ENCODE measurements at places on chromosomes 16 and 17.

GRCh38 chr17:59435238-59435637, 103.8 kb downstream of the YPEL2 start:
- DNase-seq: no peak

- DNase-seq: no peak
These were observed 137.6 kb downstream of the IRX3 start for GRCh38 chr16:54148974-54149373.

DNA sequence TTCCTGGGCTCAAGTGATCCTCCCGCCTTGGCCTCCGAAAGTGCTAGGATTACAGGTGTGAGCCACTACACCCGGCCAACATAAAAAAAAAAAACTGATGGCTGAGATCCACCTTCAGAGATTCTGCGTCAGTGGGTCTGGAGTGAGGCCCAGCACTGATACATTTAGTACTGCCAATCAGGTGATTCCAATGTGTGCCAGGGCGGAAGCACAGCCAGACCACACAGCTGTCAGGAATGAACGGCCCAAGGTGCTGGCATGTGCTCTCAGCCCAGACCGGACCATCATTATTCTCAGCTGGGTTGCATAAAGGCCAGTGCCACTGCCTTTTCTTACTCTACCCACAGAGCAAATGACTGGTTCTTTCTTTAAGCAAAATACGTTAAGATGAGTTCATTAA, 1.2 kb upstream of the BCO1 start:
- DNase-seq: no peak

GRCh38 chr17:42708588-42708987, 26.3 kb downstream of the CNTNAP1 start:
- DNase-seq: no peak

DNA sequence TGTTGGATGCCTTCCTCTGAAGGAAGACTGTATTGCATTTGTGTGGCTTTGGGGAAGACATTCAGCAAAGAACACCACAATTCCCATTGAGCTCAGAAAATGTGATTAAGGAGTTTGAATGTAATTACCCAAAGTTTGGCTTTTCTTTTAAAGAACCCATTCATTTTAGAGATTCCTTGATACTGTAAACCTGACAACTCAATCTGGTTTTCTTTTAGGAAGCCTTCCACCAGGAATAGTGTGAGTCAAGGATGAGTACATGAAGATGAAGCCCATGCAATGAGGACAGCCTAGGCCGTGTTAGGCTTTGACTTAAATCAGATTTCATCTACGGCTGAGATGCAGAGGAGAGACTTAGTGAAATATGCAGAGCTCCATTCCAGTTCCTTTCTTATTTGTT, 271.7 kb upstream of the TBX2 start:
- DNase-seq: no peak

GRCh38 chr16:1972490-1972877, 631 bp downstream of the TBL3 start:
- DNase-seq: no peak

DNA sequence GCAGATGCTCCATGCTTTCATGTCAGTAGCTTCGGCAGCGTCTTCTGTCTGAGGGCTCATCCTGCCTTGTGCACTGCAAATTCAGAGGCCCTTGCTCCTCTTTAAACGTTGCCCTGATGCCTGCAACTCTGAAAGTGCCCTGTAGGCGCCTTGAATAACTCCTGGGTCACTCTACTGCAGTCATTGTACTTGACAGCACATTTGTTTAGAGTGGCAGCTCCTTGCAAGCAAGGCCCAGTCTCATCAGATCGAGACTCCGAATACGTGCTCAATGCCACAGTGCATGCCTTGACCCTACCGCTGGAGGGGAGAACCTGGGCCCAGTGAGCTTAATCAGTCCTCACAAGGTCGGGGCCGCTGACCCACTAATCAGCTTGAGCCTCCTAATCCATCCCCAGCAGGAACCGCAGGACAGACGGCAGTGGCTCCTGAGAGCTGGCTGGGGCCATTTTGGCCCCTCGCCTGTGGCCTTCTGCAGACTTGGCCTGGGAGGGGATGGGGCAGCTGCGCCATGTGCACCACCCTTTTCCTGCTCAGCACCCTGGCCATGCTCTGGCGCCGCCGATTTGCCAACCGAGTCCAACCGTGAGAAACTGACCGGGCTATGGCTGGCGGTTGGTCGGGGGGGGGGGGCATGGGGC, at the start of gene PRCD:
Gene PRCD, plus strand, starts transcription at position 414 of the 641 bp plus-strand sequence. Its CDS starts 98 bp downstream, at position 512.
- no peak for DNase-seq

GRCh38 chr16:87611456-87611855, 9.1 kb downstream of the JPH3 start:
- no peak for DNase-seq

DNA sequence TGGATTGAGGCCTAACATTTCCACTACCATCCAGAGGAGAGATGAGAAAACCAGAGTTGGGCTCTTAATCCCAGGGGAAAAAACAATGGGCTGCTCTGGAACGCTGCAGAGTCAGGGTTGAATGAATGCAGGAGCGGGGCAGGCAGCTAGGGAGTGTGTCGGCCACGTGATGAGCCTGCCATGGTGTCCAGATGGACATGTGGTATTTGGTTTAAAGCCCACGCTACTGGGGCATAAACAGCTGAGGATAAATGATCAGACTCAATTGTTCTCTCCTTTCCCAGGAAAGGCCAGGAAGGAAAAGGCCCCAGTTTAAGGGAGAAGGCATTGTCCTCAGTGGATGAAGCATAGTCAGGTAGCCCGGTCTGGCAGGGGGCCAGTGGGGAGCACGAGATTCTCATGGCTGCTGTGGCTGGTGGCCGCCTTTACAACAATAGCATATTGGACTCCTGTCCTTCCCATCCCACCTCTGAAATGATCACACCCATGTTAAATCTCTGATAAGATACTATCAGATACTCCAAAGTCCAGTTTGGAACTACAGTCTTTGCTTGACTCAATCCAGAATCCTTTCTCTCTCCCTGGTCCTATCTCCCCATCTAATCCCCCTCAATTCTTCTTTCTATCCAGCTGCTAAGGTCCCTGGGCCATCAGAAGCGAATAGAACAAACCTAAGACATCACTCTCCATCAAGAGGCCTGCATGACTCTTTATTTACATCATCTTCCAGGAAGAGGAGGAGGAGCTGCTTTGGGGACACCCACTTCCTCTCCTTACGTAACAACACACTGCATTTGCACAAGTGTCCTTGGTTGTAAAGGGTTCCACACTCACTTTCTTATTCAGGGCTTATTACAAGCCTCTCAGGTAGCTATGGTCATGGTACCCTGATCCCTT, 20.4 kb downstream of the CA4 start:
- peak; percentile 33 for DNase-seq

DNA sequence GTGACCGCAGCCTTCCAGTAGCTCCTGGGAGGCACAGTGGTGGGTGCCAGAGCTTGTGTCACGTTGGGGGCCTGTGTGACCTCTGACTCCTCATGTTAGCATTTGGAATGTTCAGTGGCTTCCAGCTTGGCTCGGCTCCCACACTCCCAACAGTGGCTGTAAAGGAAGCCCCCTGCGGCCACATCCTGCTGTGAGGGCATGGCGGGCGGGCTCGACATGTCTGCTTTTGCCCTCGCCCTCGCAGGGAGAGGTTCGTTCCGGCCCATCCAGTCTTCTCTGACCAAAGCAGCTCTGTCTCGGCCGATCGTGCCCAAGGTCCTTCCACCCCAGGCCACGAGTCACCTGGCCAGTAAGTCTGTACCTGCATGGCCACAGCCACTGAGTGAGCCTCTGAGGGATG, 12.2 kb upstream of the JPT2 start:
- DNase-seq: no peak

Data from CD4-positive, alpha-beta T cell treated with Interleukin-12 subunit alpha and Interleukin-12 subunit beta, for 1 hour (primary cell).